ENCODE measurements at places on chromosomes 1 and 21.
A peak's percentile ranks its signal among the peaks of the same experiment; 100 is the strongest.

DNA sequence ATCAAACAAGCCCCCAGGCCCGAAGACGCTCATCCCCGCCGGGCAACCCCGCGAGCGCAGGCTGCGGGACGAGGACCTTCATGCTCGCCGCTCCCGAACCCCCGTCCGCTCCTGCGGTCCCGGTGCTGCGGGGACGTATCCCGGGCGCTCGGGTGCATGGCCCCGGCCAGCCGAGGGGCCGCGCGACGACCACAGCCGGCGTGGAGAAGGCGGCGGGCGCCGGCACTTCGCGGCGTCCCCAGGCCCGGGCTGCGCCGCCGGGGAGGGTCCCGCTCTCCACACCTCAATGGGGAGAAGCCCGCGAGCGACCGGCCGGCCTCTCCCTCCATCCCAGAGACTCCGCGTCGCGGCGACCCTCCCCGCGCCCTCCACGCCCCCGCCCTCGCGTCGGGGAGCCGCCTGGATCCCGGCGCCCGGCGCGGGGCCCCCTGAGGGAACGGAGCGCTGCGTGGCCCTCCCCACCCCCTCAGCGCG, 401 bp downstream of the ERRFI1 start:
- DNase-seq: no peak

GRCh38 chr1:14949270-14949835, 204.2 kb upstream of the TMEM51 start:
- DNase-seq: no peak

DNA sequence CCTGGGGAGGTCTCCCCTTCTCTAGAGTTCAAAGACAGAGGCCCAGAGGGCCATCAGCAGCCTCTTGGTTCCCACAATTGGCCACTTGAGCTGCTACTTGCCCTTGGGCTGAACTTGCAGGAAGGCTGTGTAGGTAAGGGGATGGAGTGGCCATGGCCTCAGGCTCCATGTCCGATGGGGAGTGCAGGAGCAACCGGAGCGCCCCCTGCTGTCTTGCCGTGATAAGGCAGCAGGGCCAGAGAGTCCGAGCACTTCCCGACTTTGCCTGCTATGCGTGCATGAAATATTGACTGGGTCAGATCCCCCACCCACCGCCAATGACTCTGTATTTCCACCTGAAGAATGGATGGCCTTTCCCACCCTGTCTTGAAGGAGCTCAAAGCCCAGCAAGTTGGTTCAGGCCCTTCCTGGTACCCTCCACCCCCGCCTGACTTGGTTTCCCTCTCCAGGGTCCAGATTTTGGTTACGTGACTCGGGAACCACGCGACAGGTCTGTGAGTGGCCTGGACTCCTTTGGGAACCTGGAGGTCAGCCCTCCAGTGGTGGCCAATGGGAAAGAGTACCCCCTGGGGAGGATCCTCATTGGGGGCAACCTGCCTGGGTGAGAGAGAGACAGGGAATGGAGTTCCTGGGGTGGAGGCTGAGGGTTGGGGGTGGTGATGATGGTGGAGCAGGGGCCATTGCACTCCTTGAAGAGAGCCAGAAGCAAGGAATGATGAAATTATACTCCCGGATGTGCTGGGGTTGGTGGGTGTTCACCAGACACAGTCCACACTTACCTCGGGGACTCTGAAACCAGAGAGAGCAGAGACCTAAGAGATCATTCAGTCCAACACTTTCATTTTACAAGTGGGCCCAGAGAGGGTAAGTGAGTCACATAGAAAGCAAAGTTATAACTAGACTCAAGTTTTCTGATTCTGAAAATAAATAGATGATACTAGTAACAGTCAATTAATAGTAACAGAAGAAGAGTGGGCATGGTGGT, 25.6 kb downstream of the PADI3 start:
- peak; percentile 46 for DNase-seq

DNA sequence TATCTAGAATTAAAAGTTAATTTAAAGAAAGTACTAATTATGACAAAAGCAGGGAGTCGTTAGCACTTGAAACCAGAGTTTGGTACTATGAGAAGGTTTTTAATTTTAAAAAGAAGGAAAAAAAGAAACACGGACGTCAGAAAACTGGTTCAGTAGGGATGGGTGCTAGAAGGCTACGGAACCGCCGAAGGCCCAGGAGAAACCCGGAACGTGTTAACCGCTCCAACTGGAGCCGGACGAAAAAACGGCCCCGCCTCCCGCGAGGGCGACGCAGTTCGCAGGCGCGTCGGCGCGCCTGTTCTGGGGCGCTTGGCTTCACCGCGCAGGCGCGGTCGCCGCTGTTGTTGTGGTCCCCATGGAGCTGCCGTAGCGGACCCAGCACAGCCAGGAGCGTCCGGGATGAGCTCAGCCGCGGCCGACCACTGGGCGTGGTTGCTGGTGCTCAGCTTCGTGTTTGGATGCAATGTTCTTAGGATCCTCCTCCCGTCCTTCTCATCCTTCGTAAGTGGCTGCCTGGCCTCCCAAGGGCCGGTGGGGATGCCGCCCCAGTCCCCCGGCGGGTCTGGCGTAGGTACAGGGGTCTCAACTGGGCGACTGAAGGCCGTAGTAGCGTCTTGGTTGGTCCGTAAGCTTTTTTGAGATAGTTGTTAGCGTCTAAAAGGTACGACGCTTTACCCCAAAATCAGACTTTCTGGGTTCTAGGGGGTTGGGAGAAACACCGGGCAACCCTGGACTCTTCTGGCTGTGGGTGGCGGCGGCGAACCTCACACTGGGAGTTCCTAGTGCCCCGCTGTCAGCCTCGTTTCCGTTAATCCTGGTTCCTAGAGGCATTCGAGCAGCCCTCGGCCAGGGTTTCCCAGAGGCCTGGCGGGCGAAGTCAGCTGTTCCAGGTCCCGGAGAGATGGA, 31.4 kb upstream of the HMGN1 start:
- peak; percentile 92 for DNase-seq

DNA sequence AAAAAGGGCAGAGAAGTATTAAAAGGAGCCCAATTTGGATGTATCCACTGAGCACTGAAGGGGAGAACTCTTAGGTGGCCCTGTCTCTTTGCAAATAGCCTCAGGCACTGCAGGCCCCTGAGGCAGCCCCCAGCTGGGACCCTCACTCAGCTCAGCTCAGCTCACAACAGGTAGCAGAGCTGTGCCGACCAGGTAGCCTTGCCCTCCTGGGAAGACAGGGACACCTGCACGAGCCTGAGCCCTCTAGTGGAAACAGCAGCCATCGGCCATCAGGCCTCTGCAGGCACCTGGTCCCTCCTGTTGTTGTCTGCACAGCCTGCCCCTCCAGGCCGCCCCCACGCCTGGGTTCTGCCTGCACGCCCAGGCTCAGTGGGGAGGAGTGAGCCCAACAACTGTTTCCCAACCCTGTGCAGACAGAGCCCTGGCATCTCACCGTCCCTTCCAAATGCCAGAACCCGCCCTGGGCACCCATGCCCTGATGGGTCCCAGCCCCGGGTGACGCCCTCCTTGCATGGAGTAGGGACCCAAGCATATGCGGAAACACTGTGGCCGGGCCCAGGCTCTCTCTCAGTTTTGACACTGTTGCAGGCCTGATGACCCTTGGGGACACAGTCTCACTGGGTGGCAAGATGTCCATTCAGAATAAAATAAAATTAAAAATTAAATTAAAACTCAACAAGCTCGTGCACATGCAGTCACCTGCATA, 60.0 kb upstream of the AJAP1 start:
- no peak for DNase-seq

- DNase-seq: peak; percentile 16
Observed at GRCh38 chr1:159826441-159827101, at the start of gene SLAMF8. SLAMF8 (plus strand) TSS chr1:159826873; CDS start chr1:159826899, 26 bp downstream.

GRCh38 chr1:236638945-236639344, 34.6 kb upstream of the HEATR1 start:
- DNase-seq: no peak

GRCh38 chr21:41426676-41427404, 801 bp downstream of the MX1 start:
- no peak for DNase-seq

DNA sequence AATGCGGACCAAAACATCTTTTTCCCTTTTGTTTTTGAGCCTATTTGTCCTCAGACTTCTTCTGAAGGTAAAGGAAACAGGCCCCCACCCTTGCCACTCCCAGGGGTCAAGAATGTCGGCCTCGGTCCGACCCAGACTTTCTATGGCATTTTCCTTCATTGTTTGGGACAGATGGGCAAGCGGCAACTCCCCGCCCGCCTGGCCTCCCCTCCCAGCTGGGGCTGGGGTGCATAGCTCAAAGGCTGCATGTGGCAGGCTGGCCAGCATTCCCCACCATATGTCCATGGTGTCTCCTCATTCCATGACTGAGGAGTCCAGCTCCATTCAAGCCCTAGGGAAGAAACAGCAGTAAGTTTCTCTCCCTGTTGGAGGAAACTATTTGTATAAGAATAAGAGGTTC, 29.4 kb upstream of the TSPEAR start:
- no peak for DNase-seq

DNA sequence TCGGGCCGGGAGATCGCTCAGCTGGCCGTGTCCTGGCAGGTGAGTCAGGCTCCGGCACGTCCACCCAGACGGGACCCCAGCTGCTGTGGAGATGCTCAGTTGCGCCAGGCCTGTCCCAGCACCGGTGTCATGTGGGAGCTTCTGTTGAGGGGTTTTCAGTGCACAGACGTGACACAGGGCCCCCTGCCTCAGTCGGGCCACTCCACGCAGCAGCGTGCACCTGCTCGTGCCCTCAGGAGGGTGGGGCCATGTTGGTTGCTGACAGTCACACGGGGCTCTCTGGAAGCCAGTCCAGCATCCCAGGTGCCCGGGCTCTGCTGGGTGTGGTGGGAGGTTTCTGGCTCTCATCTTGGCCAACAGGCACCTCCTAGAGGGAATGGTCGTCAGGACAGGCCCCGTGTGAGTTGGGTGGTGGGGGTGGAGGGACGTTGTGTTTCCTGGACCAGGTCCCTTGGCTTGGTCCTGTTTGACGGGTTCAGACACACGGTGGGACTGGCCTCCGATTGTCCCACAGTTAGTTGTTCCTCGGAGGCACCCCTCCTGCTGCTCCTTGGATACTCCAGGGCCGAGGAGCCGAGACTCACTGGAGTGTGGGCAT, 19.2 kb downstream of the ATAD3B start:
- DNase-seq: no peak

- no peak for DNase-seq
Observed at GRCh38 chr1:206883160-206883559, 14.1 kb upstream of the IL24 start.

DNA sequence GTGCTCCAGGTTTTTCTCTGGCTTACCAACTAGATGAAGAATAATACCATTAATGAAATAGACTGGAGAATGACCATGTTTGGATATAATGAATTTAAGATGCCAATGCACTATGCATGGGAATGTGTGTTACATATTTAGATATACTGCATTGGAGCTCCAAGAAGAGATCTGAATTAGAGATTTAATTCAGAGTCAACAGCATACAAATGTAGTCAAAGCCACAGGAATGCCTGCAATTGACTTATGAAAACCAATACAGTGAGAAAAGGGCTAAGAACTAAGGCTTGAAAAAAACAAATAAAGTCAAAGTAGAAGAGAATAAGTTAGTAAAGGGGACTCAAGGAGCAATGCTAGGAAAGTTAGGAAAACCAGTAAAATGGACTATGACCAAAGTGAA, 59.1 kb downstream of the USP24 start:
- no peak for DNase-seq
